T-helper 1 cell treated with Interleukin-12 subunit alpha and Interleukin-12 subunit beta and Interleukin-4 antibody, amounts not matched to agents 30 ng/mL and 1 ng/mL, for 36 hours (primary cell): ENCODE measurements at places on chromosomes 16 and 17. TPM values are rescaled to one million over a fixed set of nuclear protein-coding genes. Genes with fewer than 3 reads are reported as not detected.

Gene SPNS1
- 26.5 and 32.1 TPM in 2 replicates for total RNA-seq

Gene SLC4A1
- total RNA-seq, result not detected in 2 replicates

Gene CD300A
- total RNA-seq, result 49.6 and 50.3 TPM in 2 replicates

Gene GP1BA
- total RNA-seq, result not detected in 2 replicates

Gene KRTAP3-1
- not detected in 2 replicates for total RNA-seq

Gene CACNG4
- not detected in 2 replicates for total RNA-seq

Gene WSB1
- 74.7 and 75.9 TPM in 2 replicates for total RNA-seq

Gene ZNF75A
- 43.8 and 47.2 TPM in 2 replicates for total RNA-seq

Gene KCTD19
- total RNA-seq, result 0.10 TPM in 1 of 2 replicates, not detected in the other

Gene CDC42EP4
- 1.4 and 1.9 TPM in 2 replicates for total RNA-seq

Gene LLGL1
- 20.0 and 21.9 TPM in 2 replicates for total RNA-seq

Gene RNF112
- 0.24 and 0.96 TPM in 2 replicates for total RNA-seq

Gene GPR179
- not detected in 2 replicates for total RNA-seq

Gene HS3ST2
- not detected in 2 replicates for total RNA-seq

Gene CACNA1G
- total RNA-seq, result not detected in 2 replicates

Gene TRPV3
- total RNA-seq, result 0.20 and 0.37 TPM in 2 replicates

Gene RGS11
- 0.07 and 0.27 TPM in 2 replicates for total RNA-seq

Gene TEX14
- total RNA-seq, result 0.44 TPM in 2 replicates

Gene CDT1
- total RNA-seq, result 69.6 and 78.9 TPM in 2 replicates

Gene KRTAP4-1
- not detected in 2 replicates for total RNA-seq

Gene HP
- total RNA-seq, result not detected in 2 replicates

Gene ASGR2
- not detected in 2 replicates for total RNA-seq

Gene PLLP
- total RNA-seq, result 0.34 TPM in 2 replicates

Gene CDR2
- 58.2 and 59.0 TPM in 2 replicates for total RNA-seq

Gene TNFSF13
- 6.0 and 6.3 TPM in 2 replicates for total RNA-seq

Gene TSNAXIP1
- total RNA-seq, result 0.32 and 0.61 TPM in 2 replicates

Gene TPSG1
- not detected in 2 replicates for total RNA-seq

Gene NTN3
- not detected in 2 replicates for total RNA-seq

Gene CDH11
- not detected in 2 replicates for total RNA-seq

Gene GABARAP
- 287 and 288 TPM in 2 replicates for total RNA-seq

Gene SEPTIN1
- total RNA-seq, result 355 and 356 TPM in 2 replicates

Gene KRT33B
- not detected in 2 replicates for total RNA-seq
